Renal cortex interstitium (tissue), 15 donors: ENCODE measurements at places on chromosomes 16 and 17.

- DNase-seq: no peak
Measured at GRCh38 chr16:8493972-8494371, 96.3 kb downstream of the TMEM114 start.

- DNase-seq: no peak
Measured at GRCh38 chr17:4678448-4679026, 25.4 kb downstream of the PELP1 start.

DNA sequence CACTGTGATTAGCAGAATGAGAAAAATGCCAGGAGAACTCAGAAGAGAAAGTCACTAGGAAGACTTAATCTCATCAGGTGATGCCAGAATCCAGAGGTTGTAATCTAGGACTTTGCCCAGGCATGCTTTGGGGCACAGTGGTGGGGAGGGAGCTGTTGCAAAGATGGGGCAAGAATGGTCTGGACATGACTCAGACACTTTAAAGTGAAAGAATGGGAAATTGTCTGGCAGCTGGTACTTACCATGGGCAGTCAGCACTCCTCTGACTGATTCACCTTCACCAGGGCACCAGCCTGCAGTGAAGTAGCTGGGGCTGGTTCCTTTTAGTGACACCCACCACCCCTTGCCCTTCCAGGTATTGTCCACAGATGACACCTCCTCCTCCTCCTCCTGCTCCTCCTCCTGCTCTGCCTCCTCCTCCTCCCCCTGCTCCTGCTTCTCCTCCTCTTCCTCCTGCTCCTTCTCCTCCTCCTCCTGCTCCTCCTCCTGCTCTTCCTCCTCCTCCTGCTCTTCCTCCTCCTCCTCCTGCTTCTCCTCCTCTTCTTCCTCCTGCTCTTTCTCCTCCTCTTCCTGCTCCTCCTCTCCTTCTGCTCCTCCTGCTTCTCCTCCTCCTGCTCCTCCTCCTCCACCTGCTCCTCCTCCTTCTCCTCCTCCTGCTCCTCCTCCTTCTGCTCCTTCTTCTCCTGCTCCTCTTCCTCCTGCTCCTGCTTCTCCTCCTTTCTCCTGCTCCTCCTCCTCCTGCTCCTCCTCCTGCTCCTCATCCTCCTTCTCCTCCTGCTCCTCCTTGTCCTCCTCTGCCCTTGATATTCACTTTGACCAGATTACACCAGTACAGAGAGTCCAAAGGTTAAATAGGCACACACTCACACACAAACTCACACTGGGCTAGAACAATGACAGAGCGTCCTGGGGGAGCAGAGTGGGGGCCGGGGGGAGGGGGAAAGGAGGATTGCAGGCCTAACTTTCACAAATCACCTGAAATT, at the start of gene CHD9NB:
Gene CHD9NB, minus strand, starts transcription at position 379 of the 983 bp plus-strand sequence. CDS start 8,739 bp downstream, outside the sequence.
- DNase-seq: no peak

GRCh38 chr16:86050591-86051367, 151.8 kb downstream of the IRF8 start:
- DNase-seq: no peak

DNA sequence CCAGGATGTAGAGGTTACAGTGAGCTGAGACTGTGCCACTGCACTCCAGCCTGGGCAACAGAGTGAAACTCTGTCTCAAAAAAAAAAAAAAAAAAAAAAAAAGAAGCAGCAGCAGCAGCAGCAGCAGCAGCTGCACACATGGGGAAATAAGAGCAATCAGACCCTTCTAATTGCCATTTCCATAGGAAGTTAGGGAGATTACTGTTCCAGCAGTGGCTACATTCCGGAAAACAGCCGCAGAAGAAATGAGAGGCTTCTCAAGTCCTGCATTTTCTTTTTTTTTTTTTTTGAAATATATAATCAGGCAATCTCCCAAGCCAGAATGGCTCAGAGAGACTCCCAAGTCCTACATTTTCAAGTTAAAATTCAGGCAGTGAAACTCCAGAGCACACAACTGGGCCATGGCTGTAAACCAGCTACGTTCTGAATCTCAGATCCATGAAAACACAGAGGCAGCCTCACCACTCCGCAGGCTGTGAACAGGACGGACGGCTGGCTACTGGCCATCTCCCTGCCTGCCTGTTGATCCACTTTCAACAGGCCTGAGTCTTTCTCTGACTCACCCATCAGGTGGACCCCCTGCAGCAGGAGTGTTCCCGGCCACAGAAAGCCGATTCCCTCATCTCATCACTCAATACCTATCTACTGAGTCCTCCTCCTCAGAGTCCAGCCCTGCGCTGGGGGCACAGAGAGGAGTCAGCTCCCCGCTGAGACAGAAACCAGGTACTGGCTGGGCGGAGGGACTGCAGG, 15.0 kb downstream of the TRPV1 start:
- DNase-seq: no peak

DNA sequence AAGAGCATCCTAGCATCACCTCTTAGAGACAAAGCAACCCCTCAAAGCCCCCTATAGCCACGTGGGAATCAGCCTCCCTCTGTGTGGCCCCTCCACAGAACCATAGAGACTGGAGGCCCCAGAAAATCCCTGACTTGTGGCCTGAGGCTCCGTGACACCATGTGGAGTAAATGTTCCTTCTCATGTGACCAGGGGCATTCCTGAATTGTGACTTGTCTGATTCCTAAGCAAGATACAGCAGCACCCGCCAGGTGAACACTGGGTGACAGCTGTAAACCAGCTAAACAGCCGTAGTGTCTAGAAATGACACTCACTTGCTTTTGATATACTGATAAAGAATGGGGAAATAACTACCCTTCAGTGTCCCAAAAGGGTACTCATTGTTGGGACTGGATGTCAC, 79.0 kb downstream of the DYNLRB2 start:
- no peak for DNase-seq

DNA sequence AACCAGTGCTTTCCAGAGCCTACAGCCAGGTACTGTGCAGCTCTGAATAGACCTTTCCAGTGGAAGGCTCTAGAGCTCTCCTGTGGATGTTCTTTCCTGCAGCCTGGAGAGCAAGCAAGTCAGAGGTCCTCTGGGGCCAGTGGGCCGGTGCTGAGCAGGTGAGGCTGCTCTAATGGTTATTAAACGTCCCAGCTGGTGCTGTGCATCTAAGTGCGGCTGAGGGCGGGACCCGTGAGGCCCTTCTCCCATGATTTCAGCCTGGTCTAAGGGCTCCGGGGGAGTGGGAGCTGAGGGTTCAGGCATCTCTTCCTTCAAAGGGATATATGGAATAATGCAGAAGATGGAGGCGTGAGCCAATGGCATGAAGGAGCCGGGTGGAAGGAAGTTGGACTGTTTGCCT, 83.7 kb upstream of the SDK2 start:
- DNase-seq: no peak

GRCh38 chr17:794876-795275, 12.7 kb downstream of the MRM3 start:
- DNase-seq: peak; percentile 60

- no peak for DNase-seq
Measured at GRCh38 chr16:88784074-88784855, 755 bp downstream of the PIEZO1 start.

- no peak for DNase-seq
Measured at GRCh38 chr17:21351366-21352065, 24.6 kb upstream of the KCNJ12 start.

GRCh38 chr17:73192894-73193701, at the start of gene COG1:
Gene COG1 (plus strand): TSS chr17:73193055. CDS start chr17:73193070, 15 bp downstream.
- DNase-seq: peak; percentile 77

- peak; percentile 72 for DNase-seq
Measured at GRCh38 chr16:54286366-54287130, at the start of gene IRX3. Gene IRX3 (minus strand): TSS chr16:54286787. CDS start chr16:54286050, 737 bp downstream.

- DNase-seq: no peak
Measured at GRCh38 chr17:55926276-55926990, 175.6 kb downstream of the PCTP start.

DNA sequence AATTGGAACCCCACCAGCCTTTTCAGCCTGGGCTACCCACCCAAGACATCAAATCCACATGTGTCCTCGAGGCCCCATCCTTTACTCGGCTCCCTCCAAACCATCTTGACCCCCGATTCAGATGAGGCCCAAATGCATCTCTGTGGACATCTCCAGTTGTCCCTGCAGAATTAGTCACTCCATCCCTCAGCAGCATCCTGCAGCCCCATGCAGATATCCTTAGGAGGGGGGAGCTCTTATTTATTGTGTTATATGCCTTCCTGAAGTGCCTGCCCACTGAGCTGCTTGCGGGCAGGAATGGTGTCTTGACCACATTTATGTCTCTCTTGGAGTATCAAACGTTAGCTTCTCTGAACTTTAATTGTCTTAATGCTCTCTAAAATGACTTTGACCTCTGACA, 15.6 kb downstream of the CDK5RAP3 start:
- DNase-seq: no peak

DNA sequence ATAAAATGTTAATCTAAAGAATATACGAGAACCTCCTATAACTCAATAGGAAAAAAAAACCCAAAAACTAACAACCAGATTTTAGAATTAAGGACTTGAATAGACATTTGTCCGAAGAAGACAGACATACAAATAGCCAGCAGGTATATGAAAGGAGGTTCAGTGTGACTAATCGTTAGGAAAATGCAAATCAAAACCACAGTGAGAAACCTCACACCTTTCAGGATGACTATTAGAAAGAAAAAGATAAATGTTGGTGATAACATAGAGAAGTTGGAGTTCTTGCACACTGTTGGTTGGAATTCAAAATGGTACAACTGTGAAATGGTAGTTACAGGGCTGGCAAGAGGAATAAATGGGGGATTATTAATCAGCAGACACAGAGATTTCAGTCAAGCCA, 339.0 kb downstream of the TMEM114 start:
- no peak for DNase-seq

DNA sequence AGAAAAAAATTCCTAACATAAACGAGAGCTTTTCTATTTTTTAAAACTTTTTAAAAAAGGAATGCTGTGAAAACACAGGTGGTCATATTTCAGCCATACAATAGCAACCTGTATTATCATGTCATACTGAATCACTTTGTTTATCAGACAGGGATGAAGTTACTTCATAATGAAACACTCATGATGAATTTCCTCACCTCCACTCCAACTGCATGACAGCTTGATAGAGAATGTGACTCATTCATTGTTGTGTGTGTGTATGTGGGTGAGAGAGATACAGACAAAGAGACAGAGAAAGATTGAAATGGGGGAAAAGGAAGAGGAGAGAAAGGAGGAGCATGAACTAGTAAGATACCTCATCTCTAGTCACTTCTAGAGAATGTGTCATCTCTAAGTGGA, 109.0 kb downstream of the SYCE1L start:
- DNase-seq: no peak

GRCh38 chr17:78144736-78145641, 1.2 kb upstream of the C17orf99 start:
- DNase-seq: no peak

DNA sequence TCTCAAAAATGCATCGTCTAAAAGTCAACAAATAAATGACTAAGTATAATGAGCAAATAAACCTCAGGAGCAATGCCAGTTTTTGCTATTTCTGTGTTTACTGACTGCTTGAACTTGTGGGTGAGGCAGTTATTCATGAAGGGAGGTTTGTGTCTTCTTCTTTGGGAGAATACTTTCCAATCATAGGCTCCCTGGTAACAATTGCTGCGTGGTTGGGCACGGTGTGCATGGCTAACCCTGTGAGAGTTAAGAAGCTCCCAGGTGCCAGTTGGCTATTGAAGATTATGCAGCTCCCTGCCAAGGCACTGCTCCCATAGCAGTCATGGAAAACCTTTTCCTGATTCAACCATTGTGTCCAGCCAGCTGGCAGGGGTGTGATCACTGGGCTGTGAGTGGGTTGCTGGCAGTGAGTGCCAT, 775.9 kb upstream of the GOT2 start:
- no peak for DNase-seq

DNA sequence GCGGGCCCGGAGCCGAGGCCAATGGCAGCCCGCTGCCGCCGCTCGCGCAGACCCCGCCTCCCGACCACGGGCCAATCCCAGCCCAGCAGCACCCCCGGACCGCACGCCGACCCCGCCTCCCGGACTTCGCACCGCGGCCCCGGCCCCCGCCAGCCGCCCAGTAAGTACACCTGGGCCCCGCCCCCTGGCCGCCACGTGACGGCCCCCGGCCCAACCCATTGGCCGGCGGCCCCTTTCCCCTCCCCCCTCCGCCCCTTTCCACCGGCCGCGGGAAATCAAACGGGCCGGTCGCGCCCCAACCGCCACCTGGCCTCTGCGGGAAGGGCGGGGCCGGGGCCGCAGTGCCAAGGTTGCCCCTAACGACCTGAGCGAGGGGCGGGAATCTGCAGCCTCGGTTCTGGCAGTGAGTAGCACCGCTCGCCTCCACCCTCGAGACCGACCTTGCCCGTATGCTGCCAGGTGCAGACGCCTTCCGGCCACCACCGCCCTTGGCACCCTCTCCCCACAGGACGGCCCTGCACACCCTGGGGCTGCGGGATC, at the start of gene YBX2:
Gene YBX2, minus strand, starts transcription at position 26 of the 540 bp plus-strand sequence. CDS start 139 bp downstream, outside the sequence.
- DNase-seq: no peak

- no peak for DNase-seq
Measured at GRCh38 chr16:1871974-1872635, at the start of gene MEIOB. Gene MEIOB (minus strand): TSS chr16:1872164. CDS start chr16:1868175, 3,989 bp downstream.
